ENCODE measurements at places on chromosomes 3 and 15.

GRCh38 chr15:56056626-56057025 is 63.2 kb upstream of the NEDD4 start:
- DNase-seq = no peak

- peak; percentile 12 for DNase-seq
These were observed 31.6 kb upstream of the RAP2B start for GRCh38 chr3:153130312-153130977.

- no peak for DNase-seq
These were observed 320.2 kb upstream of the MME start for GRCh38 chr3:154759966-154760365.

- DNase-seq = no peak
These were observed 168.5 kb downstream of the MECOM start for GRCh38 chr3:169494982-169495381.

DNA sequence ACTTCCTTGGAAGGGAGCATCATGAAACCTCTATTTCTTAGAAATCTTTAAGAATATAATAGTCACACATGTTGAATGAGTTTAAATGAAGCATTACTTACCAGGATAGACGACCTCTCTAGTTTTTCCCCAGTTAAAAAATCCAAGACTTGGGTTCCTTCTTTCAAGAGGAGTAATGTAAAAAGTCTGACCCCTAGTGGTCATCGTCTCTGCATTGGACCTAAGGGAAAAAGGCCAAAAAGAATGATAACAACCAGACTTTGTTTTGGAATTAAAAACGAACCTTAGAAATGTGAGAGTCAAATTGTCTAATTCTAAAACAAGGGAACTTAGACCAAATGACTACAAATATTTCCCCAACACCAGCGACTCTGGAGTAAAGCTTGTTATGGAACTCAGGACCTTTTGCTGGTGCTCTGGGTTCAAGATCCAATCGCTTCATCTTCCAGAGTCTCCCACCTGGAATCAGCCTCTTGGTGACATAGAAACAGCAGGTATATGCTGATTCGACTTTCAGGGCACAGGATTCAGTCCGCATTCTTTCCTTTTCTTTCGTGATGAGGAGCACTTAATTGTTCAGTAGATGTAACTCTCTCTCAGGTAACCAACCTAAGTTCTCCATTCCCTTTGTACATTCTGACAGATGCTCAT is 214.8 kb upstream of the TPRG1 start:
- DNase-seq = peak; percentile 53

All from activated CD4-positive, alpha-beta T cell treated with anti-CD3 and anti-CD28 coated beads, Interleukin-2, amount 50 U/mL, for 16 hours (primary cell).